ENCODE measurements at places on chromosomes 2 and 18.

- no peak for DNase-seq
Measured at GRCh38 chr2:201621293-201621999, 21.9 kb downstream of the TMEM237 start.

DNA sequence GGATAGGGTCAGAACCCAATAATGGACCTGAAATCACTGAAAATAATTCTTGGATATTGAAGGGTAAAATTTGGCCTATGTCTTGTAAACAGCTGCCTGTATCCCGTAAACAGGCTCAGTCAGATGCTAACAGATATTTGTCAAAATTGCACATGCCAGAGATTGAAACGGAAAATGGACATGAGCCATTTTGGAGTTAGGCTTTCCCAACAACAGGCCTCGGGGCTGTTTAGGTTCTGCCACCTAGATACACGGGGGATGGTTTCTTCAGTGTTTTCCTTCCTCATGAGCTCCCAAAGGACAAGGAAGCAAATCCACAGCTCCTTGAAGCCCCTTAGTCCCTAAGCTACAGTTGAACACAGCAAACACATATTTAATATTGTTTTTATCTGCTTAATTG lies 204.2 kb upstream of the FOSL2 start:
- DNase-seq = no peak

- no peak for DNase-seq
Measured at GRCh38 chr2:42435628-42436027, 58.2 kb downstream of the KCNG3 start.

DNA sequence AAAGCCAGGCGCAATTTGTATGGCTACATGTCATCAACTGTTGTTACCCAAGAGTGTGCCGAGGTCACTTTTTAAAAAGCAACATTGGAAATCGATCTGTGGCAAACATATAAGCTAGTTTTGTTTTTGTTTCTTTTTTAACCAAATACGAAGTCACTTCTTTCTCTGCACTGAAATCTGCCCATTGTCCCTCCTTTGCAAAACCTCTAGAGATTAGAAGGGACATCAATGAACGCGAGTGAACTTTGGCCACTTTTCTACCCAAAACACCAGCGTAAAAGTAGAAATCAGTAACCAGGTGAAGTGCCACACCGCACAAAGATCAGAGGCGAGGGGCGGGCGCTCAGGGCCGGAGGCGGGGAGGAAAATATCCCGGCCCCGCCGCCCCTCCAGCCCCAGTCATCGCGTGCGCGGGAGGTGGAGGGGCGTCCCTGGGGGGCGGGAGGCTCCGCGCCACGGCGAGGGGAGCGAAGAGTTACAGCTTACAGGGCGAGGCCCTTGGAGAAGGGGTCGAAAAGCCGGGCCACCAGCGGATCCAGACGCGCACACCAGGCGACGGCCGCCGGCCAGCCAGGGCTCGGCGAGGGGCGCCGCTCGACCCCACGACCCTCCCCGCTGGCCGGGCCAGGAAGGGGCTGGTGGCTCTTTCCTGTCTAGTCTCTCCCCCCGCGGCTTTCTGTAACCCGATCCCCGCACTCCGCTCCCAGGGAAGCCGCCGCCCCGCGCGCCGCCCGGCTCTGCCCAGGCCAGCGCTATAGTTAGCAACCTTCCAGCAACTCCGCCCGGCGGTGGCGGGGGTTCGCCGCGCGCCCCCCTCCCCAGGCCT lies 993 bp downstream of the RBMS1 start:
- DNase-seq = peak; percentile 35

DNA sequence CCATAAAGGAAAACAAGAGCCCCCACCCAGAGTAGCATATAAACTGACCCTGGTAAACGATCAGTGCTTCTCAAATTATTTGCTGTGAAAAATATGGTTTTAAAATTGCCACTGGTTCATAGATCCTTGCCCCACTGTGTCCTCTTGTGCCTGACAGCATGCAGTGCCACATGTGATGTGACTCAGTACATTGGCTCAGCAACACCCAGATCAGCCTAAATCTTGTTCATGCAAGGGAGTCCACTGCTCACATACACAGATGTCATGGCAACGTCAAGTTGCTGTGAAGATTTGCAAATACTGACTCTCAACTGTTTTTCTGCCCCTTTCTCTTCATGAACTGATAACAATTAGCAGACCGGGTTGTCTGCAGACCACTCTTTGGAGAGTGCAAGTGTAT lies 91.0 kb downstream of the TMEM182 start:
- no peak for DNase-seq

DNA sequence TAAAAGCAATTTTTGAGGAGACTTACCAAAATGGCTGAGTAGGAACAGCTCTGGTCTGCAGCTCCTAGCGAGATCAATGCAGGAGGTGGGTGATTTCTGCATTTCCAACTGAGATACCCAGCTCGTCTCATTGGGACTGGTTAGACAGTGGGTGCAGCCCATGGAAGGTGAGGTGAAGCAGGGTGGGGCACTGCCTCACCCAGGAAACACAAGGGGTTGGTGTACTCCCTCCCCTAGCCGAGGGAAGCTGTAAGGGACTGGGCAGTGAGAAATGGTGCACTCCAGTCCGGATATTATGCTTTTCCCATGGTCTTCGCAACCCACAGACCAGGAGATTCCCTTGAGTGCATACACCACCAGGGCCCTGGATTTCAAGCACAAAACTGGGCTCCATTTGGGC lies 419.0 kb downstream of the NUP35 start:
- no peak for DNase-seq

- DNase-seq = no peak
Measured at GRCh38 chr2:226788881-226789490, 10.6 kb downstream of the IRS1 start.

DNA sequence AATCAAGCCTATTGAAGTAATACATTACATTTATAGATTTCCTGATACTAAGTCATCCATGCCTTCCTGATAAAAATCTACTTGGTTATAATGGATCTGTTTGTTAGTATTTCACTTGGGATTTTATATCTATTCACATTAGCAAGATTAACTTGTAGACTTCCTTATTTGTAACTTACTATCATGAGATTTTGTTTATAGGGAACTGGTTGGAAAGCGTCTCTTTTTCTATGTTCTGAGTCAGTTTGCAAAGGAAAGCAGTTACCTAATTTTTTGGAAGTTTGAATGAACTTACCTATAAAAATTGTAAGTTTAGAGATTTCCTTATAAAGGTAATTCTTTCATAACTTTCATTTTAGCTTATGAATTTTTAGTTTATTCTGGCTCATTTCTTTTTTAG lies 141.4 kb downstream of the SMAD7 start:
- no peak for DNase-seq

DNA sequence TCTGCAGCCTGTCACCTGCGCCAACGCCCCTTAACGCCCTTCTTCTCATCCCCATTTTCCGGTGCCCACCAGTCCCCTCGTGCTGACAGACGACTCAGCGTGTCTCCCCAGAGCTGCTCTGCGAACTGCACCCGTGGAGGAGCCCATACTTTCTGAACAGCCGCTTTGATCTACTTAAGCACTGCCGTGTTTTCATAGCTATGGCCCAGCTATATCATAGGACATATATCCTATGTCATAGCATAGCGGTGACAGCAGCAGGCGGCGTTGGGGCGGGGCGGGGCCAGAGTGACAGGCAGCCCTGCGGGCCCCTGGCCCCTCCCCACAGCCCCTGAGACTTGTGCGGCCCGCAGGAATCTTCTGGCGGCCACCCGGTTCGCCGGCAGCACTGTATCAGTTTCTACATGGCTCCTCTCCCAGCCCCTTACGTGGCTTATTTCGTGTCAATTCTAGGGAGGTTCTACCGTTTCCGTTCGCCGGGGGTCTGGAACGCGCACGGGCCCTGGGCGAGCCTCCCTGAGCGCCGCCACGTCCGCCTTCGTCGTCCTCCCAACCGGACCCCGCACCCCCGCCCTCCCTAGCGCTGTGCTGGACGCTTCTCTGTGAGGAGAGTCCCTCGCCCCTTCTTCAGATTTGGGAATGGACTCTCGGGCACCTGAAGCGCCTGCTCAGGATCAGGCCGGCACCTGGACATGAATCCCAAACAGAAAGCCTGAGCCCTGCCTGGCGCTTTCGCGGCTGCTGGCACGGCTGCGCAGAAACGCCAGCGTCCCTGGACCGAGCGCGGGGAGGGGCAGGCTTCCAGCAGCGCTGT lies 35.4 kb downstream of the PTPN18 start:
- DNase-seq = peak; percentile 31

- no peak for DNase-seq
Measured at GRCh38 chr2:43164686-43165085, 61.7 kb downstream of the ZFP36L2 start.

DNA sequence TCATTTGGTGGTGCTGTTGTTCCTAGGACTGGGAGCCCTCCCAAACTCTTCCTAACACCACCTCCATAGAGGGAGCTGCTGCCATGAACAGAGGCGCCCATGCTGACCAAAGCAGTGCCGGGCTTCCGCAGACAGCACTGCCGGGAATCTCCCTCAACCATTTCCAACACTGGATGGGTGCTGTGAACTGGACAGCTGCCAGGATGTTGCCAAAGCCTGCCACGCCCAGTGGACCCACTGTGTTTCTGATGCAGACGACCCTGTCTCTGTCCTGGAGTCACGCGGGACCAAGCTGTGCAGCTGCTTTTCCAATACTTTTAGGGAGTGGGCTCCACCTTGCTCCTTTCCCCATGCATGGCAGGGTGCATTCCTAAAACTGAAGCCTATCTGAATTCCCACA lies 16.9 kb upstream of the GNAL start:
- no peak for DNase-seq

DNA sequence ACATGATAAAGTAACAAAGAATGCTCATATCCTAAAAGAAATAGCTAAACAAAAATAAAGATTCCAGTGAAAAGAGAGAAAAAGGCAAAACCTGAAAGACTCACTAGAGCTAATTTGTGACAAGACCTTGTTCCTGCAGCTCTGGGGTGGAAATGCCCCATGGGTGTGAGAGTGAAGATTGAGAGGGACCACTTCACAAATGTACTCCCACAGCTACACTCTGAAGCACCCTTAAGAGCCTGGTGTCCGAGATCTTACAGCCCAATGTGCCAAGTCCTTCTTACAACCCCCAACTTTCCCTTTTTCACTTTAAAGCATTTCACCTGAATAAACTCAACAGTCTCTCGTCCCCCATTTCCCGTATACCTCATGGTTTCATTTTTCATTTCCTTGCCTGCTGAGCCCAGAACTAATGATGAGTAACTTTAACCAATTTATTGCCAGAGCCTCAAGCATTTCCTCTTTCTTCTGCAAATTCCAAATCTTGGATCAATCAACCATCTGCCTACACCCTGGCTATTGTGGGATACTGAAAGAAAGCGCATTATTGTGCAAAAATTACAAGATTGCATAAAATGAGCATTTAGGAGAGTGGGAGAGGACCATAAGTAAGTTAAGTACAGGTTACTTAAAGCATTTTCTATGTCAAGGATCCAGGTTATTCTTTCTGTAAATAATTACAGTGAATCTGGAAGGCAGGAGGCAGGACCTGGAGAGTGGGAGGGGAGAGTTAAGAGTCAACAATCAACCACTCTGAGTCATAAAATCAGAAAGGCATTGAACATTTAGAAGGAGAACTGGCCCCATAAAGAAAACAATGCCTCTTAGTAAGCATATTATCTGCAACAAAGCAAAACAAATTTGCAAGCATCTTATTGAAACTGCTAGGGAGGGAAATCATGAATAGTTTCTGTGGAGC lies 804.4 kb upstream of the CELF4 start:
- no peak for DNase-seq

DNA sequence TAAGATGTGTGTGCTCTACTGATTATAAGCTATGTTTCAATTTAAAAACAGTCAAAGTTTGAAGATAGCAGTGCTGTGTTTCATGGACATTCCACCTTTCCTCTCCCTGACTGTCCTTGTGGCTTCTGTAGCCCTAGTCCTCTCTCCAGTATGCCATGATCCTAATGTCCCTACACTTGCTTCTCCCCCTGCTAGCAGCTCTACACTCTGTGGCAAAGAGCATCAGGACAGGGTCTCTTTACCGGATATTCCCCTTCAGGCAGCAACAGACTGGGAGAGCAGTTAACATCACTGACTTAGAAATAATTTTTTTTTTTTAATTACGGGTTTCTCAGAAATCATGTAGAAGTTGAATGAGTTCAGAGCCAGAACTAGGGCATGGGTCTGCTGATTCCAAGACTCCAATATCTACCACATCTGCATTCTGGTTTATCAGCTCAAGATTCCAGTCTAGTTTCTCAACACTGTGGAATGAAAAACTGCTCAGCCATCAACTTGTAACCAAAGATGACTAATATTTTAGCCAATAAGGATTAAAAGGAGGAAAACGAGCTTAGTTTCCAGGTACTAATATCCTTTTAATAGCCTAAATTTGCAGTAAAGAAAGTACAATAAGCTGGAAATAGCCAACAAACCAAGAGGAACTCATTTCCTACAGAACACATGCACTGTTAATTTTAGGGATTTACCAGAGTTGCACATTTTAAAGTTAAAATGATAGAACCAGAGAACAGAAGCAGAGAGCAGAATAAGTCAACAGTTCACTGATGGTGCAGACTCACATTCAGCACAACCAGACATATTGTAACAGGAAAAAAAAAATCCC lies 45.2 kb downstream of the TMEM131 start:
- no peak for DNase-seq

DNA sequence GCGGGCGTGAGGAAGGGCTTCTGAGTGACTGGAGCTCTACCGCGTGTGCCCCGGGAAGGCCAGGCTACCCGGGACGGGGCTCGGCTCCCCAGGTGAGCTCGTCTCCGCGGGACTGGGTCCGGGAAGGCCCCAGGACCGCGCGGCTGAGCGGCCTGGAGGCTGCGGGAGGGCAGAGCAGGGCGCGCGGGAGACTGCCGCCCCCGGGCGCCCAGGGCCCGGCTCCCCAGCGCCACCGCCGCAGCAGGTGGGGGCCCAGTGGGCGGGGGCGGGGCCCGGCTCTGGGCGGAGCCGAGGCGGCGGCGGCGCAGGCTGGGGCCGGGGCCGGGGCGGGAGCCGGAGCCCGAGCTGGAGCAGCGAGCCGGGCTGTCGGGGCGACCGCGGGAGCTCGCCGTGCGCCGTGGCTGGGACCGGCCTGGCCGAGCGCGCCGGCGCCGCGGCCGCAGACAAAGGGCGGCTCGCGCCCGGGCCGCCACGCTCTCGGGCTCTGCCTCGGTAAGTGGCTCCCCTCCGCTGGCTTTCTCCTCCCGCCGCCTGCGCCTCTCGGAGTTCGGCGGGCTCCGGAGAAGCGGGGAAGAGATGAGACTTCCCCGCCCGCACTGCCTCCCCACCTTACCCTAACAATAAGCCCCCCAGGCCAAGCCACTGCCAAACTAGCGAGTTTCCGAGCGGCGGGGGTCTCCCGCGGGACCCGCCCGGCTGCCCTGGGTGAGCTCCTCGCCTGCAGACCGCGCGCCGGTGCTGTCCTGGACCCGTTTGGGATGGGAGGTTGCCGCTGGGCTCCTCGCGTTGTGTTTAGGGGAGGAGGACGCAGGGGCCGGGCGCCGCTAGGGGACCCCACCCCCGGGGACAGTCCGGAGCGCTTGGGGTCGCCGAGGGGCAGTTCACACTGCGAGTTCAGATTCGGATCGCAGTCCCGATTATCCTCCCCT lies at the start of gene MAPK4:
Gene MAPK4 (plus strand): TSS at position 336 of the 929 bp plus-strand sequence. CDS start 103,872 bp downstream, outside the sequence.
- no peak for DNase-seq

All from activated T-helper 1 cell treated with Interleukin-2 at 50 U/mL for 16 hours (primary cell).